ENCODE measurements at places on chromosomes 3 and 15. TPM values are rescaled to one million over a fixed set of nuclear protein-coding genes. Genes with fewer than 3 reads are reported as not detected.

The SELENOK gene
- total RNA-seq: 42.2 TPM

The LMAN1L gene
- total RNA-seq: not detected

- no peak for ATAC-seq
Observed at GRCh38 chr15:29711531-29711930, 110.7 kb downstream of the TJP1 start.

GRCh38 chr3:158355623-158356588 lies 215.1 kb upstream of the MLF1 start:
- ATAC-seq: no peak
